Renal cortex interstitium (tissue), 15 donors: ENCODE measurements at places on chromosomes 7 and 10.

DNA sequence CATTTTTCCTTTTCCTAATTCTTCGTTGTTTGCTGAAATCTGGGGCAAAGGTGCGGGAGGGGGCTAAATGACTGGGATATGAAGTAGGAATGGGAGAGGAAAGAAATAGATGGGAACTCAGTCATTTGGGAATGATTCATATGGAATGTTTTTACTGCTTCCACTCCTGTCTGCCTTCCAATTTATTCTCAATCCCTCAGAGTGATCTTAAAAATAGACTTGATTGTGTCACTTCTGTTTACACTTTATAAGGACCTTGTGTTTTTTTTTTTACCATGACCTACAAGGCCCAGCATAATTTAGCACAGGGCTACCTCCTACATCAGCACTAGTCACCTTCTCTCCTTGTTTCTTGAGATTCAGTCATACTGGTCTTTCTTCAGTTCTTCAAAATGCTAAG is 97.9 kb downstream of the PTEN start:
- no peak for DNase-seq

DNA sequence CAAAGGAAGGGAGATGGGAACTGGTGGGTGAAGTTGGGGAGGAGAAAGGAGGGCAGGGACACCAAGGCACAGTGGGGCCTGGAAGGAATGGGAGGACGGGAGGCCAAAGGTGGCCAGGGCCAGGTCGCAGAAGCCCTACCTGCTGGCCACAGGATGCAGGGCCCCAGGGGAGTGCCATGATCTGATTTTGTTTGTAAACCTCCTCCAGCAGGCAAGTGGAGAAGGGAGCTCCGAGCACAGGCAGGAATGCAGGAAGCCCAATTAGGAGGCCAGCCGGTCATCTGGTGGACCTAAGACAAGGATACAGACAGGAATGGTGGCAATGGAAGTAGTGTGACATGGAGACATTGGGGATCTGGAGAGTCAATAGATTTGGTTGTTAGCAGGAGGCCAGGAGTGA is 107.0 kb upstream of the ZMIZ1 start:
- no peak for DNase-seq

GRCh38 chr10:16765509-16766375 is 51.5 kb downstream of the RSU1 start:
- DNase-seq = no peak

GRCh38 chr7:48109848-48110663 is 21.0 kb downstream of the UPP1 start:
- no peak for DNase-seq

GRCh38 chr7:148270576-148270975 is 320.0 kb upstream of the C7orf33 start:
- DNase-seq = no peak

DNA sequence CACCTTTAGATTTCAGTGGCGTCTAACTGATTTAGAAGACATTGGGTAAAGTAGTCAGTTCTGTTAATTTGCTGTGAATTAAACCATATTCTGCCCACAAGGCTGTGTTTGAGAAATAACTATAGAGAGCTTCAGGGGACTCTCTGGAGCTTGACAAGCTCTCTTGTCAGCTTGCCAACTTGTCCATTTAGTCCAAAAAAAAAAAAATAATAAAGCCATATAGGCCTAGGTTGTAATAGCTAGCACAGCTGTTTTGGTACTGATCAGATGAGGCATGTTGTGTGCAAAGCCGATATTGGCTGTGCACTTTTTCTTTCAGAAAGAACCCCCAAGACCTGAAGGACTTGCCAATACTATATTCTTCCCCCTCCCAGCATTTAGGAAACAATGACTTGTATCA is 20.2 kb upstream of the ZNF282 start:
- DNase-seq = no peak

- no peak for DNase-seq
These were observed 58.7 kb downstream of the MTURN start for GRCh38 chr7:30193336-30193943.

DNA sequence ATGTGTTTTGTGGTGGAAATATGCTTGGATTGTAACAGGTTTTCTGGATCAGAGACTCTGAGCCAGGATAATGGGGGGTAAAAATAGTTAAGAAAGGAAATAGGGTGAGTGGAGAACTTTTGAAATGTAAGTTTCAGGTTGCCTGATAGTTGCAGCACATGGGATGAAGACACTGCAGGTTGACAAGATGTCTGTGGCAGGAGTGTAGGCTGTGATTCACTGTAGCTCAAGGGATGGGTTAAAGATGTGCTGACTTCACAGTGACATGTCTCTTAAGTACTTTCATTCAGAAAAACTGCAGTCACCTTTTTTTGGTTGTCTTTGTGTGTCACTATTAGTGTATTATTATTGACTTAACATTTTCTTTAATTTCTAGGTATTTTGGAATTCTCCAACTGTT is 63.5 kb upstream of the SLC39A12 start:
- DNase-seq = no peak

DNA sequence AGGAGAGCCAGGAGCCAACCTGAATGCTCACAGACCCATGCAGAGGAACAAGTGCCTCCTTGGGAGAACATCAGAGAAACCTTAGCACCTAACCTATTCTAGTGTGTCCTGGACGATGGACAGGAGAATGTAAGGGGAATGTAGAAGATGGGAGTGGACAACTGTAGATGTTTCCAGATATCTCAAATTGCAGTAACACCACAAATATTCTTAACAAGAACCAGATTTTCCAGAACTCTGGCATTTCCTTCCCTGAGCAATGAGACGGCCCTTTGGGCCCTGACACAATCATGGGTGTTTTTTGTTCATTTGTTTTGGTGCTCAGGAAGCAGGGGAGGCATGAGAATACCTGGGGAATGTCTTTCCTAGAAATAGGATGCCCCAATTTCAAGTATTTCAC is 196.1 kb upstream of the PRSS1 start:
- DNase-seq = no peak

GRCh38 chr7:92425311-92425947 is 21.9 kb upstream of the GATAD1 start:
- DNase-seq = no peak

GRCh38 chr10:112373912-112374338 is at the start of gene ACSL5:
Gene ACSL5, plus strand, starts transcription at chr10:112374116. Its CDS starts 20,831 bp downstream, at chr10:112394947.
- DNase-seq = no peak

GRCh38 chr10:122117475-122117874 is 128.5 kb downstream of the TACC2 start:
- DNase-seq = no peak

GRCh38 chr7:22291977-22292376 is 65.0 kb downstream of the RAPGEF5 start:
- no peak for DNase-seq

- no peak for DNase-seq
These were observed 91.1 kb downstream of the OR13A1 start for GRCh38 chr10:45224219-45224841.

- DNase-seq = no peak
These were observed 557.2 kb upstream of the CELF2 start for GRCh38 chr10:10460451-10460850.

DNA sequence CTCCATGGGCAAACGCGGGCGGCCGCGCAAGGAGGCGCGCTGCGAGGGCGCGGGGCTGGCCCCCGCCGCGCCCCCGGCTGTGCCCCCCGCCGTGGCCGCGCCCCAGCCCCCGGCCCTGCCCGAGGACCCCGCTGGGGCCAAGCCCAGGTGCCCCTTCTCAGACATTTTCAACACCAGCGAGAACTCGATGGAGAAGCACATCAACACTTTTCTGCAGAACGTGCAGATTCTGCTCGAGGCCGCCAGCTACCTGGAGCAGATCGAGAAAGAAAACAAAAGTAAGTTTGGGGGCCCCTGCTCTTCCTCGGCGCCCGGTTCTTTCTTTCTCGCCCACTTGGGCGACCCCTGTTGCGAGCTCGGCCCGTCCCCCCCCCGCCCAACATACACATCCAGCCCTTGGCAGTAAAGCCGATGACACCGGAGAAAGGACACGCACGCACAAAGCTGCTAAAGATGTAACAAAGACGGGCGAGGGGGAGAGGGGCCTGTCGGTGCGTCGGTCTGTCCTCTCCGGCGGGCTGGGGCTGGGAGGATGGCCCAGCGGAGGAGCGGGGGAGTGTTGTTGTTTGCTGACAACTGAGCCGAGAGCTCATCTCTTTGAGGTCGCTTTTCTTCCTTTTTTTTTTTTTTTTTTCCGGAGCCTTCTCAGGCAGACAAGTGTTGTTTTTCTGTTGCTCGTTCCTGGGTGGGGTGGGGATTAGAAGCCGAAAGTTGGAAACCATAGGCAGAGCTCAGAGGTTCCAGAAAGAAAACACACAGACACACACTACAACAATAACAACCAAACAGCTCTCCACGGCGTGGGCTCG is 604 bp downstream of the MXI1 start:
- peak; percentile 51 for DNase-seq

GRCh38 chr10:58457761-58458616 is 54.7 kb upstream of the BICC1 start:
- peak; percentile 59 for DNase-seq
